Urothelium cell line (cell line): ENCODE measurements at places on chromosomes 3 and 15.

DNA sequence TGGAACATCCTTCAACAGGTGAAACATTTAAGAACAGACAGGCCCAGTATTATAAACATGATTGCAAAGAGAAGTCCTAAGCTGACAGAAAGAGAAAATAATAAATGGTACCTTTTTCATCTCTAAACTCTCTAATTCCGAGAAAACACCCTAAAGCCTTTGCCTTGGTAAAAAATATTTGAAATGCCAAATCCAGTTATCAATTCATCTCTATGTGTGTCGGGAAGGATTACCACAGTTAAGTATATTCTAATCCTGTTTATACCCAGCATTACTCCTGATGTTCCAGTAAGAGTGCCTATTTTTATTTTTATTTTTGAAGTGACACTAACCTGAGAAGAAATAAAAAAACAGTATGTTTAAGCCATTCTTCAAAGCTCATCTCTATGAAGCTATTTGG lies 219.3 kb upstream of the NANOGP8 start:
- no peak for DNase-seq

DNA sequence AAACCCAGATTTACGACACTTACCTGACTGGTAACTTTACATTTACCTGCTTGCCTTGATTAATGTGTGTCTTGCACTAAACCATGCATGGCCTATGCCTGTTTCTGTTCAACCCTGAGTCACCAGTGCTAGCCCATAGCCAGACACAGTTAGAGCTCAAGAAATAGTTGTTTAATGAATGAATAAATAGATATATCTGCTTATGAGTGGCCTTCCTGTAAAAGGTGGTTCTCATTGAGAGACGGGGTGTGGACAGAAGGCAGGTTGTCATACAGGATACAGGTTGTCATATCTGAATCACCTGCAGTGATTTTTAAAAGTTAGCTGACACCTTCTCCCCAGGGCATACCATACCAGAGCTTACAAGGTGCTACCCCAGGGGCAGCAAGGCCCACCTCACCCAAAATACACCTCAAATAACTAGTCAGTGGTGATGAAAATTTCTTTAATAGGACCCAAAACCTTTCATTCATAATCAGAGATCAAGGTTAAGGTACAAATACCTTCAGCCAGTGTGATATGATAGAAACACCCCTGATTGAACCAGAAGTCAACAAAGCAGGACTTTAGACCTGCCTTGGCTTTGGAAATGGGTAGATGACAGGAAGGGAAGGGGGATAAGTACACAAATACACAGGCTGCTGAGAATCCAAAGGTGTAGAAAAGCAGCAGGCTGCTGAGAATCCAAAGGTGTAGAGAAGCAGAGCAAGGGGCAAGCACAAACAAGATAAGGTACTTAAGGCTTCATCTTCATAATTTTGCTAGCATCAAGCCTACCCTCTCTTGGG lies 45.4 kb upstream of the TSC22D2 start:
- no peak for DNase-seq

- no peak for DNase-seq
Observed at GRCh38 chr3:194908972-194909371, 223.3 kb downstream of the FAM43A start.

DNA sequence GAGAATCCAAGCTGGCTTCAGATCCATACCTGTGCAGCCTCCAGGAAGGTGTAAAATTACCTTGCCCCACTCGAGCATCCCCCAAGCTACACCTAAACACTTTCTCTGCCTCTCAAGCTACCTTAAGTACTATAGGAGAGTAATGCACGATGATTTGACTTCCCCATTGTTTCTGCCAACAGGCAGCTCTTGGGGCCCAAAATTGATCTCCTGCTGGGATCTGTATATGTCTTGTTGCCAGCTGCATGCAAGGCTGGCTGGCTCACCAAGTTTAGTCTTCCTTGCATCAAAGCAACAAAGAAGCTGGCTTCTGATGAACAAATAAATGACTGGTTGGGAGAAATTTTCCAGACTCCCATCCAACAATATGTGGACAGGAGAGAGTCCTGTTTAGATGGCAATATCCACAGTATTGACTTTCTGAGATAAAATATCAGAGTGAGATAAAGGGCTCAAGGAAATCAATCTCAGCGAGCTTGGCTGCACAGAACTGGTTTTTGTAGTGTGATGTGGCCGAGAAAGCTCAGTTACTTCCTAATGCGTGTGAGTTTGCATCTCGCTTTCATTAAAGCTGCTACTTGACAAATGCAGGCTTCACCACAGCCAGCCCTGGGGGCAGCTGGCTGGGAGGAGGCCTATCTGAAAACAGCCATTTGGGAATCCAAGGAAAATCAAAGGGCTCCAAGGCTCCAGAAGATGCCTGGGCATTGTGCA lies 140.7 kb downstream of the MINAR1 start:
- DNase-seq = no peak

DNA sequence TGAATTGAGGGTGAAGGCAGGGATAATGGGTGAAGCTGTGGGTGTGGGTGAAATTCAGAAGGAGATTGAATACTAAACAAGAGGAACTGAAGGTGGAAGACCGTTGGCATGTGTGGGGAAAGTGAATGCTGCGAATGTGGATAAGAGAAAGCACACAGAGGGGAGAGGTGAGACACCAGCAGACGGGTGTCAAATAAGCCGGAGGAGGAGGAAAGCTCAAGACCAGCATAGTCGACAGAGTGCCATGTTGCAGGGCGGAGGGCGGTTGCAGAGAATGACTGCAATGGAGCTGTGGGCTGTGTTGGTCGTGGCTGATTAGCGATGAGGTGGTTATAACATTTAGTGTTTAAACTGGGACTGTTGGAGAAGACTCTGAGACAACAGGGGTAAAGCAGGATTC lies 16.4 kb upstream of the HCN4 start:
- no peak for DNase-seq

GRCh38 chr3:146468671-146469149 lies 651 bp downstream of the PLSCR2 start:
- no peak for DNase-seq

- no peak for DNase-seq
Observed at GRCh38 chr3:131222599-131222998, 159.0 kb upstream of the NUDT16 start.

DNA sequence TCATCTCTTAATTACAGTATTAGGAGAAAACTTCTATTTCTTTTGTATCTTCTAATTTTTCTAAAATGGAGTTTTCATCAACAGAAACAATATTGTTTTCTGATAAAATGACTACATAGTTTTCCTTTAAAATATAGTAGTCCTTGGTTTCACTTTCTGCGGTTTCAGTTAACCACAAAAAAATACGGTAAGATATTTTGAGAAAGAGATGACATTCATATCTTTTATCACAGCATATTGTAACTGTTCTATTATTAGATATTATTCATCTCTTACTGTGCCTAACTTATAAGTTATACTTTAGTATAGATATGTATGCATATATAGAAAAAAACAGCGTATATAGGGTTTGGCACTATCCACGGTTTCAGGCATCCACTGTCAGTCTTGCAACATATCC lies 2.3 kb downstream of the B4GALT4 start:
- no peak for DNase-seq

GRCh38 chr3:36792342-36792741 lies 28.0 kb upstream of the DCLK3 start:
- DNase-seq = peak; percentile 28

DNA sequence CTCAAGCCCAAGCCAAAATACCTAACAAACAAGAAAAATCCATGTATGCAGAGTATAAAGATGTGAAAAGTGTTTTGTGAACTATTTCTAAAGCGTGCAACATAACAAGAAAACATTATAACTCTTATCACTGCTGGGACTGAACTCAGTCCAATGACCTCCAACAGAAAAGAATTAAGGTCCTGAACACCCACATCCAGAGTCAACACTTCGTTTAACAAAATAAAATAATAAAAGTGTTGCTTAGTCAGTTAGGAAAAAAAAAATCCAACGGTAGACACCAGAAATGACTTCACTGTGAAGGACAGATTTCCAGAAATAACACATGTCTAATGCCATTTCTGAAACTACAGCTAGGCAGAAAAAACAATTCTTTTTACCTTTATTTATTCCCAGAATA lies 28.0 kb downstream of the MB21D2 start:
- no peak for DNase-seq

- no peak for DNase-seq
Observed at GRCh38 chr3:113764698-113765097, 17.9 kb downstream of the ATP6V1A start.

GRCh38 chr15:96431786-96432185 lies 101.3 kb downstream of the NR2F2 start:
- DNase-seq = no peak

DNA sequence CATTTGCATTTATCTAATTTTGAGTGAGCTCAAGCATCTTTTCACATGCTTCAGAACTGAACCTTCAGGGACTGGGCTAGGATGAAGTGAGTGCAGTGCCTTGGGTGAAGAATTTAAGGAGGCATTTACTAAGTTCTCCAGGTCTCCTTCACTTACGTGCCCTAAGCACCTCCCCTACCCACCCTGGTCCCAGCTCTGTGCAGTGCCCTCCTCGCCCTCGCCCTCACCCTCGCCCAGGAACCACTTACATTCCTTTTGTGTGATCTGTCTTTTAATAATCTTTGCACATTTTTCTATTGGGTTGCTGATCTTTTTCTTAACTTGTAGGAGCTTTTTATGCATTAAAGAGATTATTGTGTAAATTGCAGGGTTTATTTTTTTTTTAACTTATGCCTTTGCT lies 322.6 kb downstream of the THSD4 start:
- DNase-seq = peak; percentile 48

DNA sequence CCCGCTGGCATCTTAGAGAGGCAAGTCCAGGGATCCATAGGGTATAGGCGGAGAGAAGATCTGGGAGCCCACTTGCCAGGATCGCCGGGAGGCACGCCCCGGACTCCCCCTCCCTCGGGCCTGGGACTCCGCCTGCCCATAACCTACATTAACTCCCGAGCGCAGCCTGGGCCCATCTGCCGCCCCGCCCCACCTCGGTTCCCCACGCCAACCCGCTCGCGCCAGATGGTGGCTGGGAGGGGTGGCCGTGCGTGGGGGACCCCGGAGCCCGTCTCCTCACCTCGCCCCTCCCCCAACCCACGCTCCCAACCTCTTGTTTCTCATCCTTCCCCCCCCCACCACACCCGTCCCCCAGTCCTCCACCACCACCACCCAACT lies 1.7 kb upstream of the DLL4 start:
- no peak for DNase-seq

DNA sequence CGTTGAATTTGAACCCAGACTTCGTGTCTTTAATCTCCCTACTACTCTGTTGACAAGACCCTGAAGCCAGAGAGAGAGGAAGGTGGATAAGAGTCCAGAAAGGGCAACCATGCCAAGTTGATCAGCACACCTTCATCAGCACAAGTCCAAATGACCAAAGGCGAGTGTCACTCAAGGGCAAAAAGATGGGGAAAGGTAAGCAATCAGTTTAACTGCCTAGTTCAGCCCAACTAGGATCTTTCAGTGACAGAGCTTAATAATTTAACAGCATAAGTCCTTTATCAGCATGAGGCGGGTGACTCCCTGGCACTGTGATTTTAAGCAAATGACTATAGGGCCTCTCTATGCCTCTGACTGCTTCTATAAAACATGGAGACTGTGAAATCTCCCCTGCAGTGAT lies 6.2 kb downstream of the SUCLG2 start:
- DNase-seq = no peak

GRCh38 chr3:100254168-100254777 lies 6.5 kb upstream of the TBC1D23 start:
- peak; percentile 68 for DNase-seq

DNA sequence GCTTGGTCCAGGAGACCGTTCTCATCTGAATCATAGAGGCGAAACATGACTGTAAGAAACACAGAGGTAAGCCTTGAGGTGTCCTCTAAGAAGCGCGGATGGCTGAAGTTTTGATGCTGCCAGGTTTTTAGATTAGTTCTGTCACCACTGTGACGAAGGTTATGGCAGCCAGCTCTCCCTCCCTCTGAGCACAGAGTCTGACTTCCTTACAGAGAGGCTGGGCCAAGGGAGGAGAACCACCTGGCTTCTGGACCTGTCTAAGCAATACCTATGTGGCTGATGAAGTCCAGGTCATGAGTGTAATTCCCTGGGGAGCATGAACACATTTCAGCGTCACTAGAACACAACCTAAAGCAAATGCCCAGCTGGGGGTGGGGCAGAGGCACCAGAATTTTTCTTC lies 77.4 kb downstream of the DGKG start:
- no peak for DNase-seq

DNA sequence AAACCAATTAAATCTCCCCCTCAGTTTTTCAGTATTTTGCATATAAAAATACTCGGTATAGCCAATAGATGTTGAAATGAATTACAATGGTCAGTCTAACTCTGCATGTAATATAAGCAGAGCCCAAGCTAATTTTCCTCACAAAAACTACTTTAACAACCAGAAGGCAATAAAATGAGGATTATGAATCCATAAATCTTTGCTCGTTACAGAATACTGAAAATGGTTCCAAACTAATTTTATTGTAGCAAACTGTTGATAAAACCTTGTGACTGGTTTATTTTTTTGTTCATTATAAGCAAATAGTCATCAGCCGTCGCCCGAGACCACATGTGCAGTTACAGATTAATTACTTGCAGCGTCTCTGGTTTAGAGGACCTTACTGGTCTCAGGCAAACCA lies 183.2 kb downstream of the SSR3 start:
- no peak for DNase-seq

GRCh38 chr3:156859578-156859977 lies 33.4 kb downstream of the LEKR1 start:
- DNase-seq = no peak

DNA sequence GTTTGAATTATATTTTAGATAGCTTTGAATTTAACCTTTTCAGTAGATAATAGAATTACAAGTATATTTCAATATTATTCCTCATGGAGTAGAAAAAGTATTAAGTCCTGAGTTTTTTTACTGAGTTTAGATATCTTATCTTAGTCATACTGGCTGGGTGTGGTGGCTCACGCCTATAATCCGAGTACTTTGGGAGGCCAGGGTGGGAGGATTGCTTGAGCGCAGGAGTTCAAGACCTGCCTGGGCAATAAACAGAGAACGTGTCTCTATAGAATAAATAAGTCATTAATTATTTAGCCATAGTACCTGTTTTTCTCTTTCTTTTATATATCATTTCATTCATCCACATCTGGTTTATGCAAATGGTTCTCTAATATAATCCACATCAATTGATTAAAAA lies 9.9 kb downstream of the RAP2B start:
- DNase-seq = no peak

DNA sequence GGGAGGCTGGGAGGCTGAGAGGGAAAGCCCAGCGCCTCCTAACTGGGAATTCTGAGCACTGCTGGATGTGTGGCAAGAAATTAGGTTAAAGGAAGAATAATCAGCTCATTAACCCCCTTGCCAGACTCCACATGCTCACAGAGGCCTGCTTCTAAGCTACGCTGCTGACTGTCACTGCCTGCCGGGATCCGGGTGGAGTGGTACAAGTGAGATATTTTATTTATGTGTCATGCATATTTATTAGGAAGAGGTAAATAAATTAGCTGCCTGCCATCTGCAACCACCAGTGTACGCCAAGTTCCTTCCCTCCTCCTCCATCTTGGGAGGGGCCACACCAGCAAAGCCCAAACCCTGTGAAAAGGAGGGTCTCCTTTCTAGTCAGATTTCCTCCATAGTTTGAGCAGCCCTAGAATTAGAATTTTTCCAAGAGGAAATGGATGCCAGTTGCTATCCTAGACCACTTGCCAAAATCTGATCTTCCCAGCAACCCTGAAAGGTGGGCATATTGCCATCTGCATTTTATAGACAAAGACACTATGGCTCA lies 43.5 kb upstream of the GRIP2 start:
- no peak for DNase-seq
